Memory B cell (primary cell): ENCODE measurements at places on chromosomes 3 and 15.

DNA sequence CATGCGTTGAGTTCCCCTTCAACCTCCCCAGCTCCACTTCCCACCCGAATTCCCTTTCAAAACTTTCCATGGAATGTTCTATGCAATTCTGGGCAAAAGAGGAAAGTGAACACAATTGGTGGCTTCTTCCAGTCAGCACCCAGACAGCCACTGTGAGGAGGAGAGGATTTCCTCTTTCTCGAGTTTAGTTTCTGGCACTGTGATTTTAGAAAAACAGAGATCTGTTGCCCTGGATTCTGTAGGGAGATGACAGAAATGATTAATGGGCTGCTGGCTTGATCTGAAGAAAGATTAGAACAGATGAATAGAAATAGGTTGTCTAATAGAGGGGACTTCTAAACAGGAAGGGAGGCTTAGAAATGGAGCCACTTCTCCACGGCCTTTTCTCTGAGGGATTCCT lies 172.0 kb downstream of the MCTP2 start:
- no peak for DNase-seq

DNA sequence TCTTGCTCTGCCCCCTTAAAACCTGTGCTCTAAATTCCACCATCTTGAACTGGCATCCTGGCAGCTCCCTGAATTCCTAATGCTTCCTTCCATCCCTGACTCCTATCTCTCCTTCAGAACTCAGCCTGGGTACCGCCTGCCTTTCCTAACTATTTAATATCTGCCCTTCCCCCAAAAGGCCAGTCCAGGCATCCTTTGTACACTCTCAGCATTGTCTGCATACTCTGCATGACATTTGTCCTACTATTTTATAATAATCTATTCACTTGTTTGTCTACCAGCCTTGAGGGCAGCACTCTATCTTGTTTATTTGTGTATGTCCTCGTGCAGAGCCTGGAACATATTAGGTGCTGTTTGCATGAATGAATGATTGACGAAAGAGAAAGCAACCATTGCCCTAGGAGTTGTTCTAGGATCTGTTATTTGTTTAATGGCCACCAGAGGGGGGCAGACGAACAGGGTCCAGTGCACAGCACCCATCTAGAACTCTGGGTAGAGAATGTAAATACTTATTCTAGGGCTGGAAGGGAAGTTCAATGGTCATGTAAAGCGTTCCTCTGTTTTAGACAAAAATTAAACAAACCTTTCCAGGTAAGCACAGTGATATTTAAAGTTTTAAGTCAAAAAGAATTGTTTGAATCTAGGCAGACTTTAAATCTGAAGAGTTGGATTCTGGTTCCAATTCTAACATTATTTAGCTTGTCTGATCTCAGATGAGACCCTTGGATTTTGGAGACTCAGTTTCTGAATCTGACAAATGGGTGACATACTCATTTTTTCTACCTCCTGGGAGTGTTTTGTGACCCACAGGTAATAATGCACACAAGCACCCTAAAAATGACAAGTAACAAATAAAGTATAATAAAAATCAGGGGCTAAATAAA lies 125.8 kb upstream of the GALNT15 start:
- peak; percentile 29 for DNase-seq

GRCh38 chr15:36265422-36265821 lies 314.0 kb upstream of the CDIN1 start:
- DNase-seq = no peak

- DNase-seq = no peak
Observed at GRCh38 chr3:54608041-54608440, 319.8 kb downstream of the LRTM1 start.

DNA sequence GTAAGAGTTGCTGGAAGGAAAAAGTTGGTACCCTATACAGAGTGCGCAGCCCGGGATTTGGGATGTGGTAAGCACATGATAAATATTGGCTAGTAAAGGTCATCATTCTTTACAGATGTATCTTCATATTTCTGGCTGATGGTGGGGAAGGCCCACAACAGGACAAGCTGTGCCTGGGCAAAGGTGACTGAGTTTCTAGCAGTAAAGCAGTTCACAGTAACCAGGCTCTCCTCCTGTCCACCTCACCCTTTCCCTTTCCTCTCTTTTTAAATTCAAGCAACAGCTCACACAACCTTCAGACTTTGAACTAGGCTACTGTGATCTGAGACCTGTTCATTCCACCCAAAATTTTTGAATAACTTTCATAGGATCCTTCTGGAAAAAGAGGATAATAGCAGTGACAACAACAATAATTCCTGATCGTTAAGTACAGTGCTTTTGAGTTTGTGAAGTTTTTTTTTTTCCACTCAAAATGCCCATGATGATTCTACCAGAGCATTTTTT lies 145.9 kb upstream of the TBL1XR1 start:
- DNase-seq = no peak
